ENCODE measurements at places on chromosomes 7 and 10.

GRCh38 chr10:88991899-88992320 is 1.3 kb downstream of the FAS start:
- no peak for DNase-seq

- DNase-seq, result no peak
These were observed 4.1 kb downstream of the PDLIM1 start for GRCh38 chr10:95286707-95287106.

DNA sequence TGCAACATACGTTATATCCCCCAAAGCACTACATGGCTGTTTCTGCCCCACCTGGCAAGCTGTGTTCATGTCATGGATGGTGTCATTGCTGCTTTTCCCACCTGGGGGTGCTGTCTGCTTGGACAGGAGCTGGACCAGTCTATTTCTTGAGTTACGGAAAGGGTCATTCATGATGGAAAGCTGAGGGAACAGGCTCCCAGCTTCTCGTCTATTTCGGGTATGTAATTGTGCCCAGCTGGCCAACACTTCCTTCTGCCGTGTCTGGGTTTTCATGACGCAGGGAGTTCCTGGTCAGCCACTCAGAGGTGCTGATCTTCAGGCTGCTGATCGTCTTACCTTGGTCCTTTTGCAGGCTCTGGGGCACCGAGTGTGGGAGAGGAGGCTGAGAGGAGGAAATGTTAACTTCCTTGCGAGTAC is 8.6 kb downstream of the BTBD16 start:
- DNase-seq, result peak; percentile 71

GRCh38 chr10:24455447-24455846 is 246.5 kb downstream of the KIAA1217 start:
- DNase-seq, result no peak

DNA sequence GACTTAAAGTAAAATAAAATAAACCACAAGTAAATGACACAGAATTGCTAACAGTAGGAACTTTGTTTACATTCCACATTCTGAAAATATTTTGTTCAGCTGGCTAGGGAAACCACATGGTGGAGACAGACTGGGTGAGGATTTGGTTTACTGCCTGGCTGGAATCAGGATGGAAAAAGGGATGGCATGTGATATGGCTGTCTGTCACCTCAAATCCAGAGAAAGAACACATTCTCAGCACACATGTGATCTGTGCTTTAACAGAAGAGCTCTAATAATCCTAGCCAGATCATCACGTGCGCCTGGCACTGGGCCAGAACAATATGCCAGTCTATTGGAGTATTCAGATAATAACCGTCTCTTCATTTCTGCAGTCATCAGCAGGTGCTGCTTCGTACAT is 90.9 kb upstream of the PIP4K2A start:
- DNase-seq, result no peak

DNA sequence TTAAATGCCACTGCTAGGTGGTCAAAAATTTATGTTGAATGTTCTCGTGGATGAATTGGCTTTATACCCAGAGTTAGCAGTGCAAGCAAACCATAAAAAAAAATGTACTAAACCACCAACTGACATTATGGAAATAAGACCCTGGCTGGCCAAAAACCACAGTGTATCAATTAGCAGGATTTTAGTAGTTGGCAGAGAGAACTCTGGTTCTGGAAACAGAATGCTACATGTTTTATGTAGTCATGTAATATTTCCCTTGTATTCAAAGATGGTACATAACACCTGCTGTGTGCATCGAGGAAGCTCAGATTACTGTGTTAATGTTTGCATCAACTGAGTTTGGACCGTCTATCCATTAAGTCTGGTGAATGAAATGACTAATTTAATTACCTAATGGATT is 618.5 kb downstream of the CCSER2 start:
- no peak for DNase-seq

DNA sequence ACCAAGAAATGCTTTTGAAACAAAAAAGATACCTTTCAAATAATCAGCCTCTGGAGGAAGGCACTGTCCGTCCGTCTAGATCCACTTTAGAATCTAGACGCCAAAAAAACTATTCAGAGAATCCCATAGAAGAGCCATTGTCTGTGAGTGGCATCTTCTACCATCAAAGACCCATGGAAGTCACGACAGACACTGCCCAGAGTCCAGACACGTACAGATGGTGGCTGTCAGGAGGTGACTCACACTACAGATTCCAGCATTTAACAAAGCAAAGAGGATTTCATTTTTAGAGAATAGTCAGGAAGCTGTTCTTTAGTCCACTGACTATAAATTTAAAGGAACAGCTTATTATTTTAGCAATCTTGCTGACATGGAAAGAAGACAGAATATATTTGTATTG is 11.7 kb downstream of the C1QL3 start:
- peak; percentile 28 for DNase-seq

DNA sequence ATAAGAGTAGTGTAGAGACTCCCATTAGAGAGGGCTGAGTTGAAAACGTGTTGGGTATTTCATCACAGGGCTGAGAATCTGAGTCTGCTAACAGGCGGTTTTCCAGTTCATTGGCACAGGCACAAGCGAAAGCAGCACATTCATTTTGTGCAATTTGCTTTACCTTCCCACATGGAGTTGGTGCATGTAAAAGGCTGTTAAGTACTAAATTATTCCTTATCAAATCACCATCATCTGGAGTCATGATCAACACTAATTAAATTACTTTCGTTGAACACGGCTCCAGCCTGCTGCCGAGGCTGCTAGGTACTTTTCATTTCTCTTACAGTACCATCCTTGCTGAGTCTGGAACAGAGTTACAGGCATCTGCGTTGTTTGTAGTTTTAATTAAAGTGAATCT is 43.8 kb downstream of the ETV1 start:
- DNase-seq, result no peak

GRCh38 chr7:4775848-4776623 is 613 bp downstream of the AP5Z1 start:
- DNase-seq, result peak; percentile 10

DNA sequence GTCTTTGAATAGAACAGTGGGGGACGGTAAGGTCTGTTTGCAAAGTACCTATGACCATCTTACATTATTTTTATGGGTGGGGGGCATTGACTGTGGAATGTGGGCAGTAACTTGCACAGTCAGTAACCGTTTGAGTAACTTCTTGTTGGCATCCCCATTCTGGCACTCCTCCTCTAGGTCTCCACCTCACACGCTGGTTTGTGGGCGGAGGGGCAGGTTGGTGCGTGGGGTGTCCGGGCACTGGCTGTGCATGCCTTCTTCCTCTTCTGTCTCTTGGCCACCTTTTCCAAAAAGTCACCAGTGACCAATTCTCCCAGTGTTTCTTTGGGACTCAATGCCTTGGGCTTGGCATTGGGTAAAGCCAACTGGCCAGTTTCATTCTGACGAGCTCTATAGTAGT is 43.6 kb downstream of the DNAJB6 start:
- DNase-seq, result no peak

GRCh38 chr7:152035817-152036216 is 10.3 kb downstream of the GALNT11 start:
- no peak for DNase-seq

GRCh38 chr7:157998884-157999552 is 588.6 kb downstream of the PTPRN2 start:
- DNase-seq, result no peak

DNA sequence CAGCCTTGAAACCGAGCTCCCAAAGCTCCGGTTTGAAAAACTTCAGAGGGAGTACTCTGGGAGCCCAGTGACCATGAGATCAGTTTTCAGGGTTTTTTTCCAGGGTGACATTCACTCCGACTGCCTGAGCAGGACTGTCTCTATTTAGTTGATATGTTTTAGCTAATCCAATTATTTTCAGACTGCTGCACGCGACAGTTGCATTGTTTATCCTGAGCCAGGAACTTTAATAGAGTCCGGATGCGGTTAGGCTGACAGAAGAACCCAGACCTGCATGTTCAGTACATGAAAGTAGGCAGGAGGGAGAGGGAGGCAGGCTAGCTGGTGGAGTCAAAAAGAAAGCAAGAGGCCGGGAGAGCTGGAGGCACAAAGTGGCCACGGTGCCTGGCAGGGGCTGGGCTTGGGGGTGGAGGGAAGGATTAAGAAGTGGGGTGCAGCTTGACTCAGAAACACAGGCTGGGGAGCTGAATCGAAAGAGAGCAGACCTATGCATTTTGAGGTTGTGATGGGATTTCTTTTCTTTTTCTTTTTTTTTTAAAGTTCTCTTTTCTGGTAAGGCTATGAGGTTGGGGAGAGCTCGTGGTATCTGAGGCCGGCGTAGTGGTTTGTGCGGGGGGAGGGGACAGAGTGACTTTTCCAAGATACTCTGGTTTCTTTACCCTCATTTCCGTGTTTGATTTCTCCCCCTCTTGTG is 5.7 kb downstream of the GATA3 start:
- peak; percentile 25 for DNase-seq

DNA sequence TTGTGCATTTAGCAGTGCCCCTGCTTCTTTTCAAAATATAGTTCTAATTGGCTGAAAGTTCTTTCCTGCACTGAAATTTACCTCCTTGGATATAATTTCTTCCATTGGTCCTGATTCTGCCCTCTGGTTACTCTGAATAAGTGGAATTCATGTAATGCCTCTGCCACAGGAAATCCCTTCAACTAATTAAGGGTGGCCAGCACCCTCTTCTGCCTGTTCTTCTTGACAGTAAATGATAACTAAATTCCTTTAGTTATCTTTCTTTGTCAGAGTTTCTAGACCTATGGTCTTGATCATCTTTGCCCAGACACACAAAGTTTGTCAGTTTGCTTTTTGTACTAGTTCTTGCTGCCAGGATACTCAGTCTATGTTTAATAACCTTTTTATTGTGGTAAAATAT is 40.2 kb downstream of the PRKCQ start:
- no peak for DNase-seq

GRCh38 chr10:133144771-133145170 is 15.2 kb upstream of the KNDC1 start:
- no peak for DNase-seq

DNA sequence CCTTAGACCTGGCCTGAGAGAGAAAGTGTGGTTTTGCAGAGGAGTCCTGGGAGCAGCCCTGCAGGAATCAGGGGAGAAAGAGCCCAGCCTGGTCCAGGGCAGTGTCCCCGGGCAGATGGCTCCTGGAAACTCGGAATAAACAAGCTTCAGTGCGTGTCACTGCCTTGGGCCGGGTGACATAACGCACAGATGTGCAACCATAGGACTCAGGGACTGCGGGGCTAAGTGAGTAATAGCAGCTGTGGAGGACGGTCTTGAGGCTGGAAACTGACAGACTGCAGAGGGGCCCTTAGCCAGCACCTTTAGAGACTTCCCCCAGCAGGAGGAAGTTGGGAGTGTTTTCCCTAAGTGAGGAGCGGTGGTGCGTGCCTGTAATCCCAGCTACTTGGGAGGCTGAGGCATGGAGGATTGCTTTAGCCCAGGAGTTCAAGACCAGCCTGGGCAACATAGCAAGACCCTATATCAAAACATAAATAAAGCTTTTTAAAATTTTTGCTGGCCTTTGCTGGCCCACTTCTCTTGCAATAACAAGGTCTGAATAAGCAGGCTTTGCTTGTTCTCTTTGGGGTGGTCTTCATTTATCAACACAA is 5.3 kb upstream of the CLIP2 start:
- no peak for DNase-seq

DNA sequence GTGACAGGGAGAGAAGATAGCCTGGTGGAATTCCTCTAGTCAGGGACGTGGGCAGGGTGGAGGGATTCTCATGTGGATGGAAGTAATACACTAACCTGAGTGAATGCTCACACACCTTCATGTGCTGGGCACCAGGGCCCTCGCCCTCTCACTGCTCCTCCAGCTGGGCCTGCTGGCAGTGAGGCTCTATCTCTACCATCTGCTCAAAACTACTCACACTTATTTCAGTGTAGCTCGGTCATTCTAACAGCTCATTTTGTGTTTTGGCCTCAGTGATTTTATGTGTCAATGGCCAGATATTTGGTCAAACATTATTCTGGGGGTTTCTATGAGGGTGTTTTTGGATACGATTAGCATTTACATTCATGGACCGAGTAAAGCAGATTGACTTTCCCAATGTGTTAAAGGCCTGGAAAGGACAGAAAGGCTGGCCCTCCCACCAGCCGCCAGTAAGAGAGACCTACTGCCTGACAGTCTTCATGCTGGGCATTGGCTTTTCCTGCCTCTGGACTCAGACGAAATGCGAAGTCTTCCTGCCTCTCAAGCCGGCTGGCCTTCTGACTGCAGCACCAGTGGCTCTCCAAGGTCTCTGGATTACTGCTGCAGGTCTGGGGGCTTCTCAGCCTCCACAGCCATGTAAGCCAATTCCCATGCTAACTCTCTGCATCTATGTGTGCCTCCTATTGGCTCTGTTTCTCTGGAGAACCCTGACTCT is 335.4 kb downstream of the CXCL12 start:
- DNase-seq, result no peak

DNA sequence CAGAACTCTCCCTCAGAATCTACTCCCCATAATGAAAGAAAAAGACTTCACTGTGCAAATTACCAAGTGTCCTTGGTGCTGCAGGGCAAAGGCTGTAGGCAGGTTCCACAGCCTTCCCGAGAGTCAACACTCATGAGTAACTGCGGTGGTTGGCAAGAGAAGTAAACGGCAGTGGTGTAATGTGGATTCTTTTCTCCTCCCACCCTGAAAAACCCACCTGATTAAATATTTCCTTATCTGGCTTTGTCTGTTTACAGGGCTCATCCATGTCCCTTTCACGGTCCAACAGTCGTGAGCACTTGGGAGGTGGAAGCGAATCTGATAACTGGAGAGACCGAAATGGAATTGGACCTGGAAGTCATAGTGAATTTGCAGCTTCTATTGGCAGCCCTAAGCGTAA is 300.9 kb downstream of the BICC1 start:
- DNase-seq, result no peak

- DNase-seq, result no peak
These were observed 354.6 kb downstream of the PHF14 start for GRCh38 chr7:11328309-11328708.

- peak; percentile 90 for DNase-seq
These were observed 2.3 kb upstream of the MIOS start for GRCh38 chr7:7564323-7564780.

GRCh38 chr7:9937944-9938631 is 1035.6 kb upstream of the PHF14 start:
- DNase-seq, result peak; percentile 8

GRCh38 chr7:108103558-108104298 is 26.4 kb downstream of the LAMB4 start:
- no peak for DNase-seq

GRCh38 chr7:54846273-54846672 is 87.3 kb upstream of the SEC61G start:
- DNase-seq, result no peak

DNA sequence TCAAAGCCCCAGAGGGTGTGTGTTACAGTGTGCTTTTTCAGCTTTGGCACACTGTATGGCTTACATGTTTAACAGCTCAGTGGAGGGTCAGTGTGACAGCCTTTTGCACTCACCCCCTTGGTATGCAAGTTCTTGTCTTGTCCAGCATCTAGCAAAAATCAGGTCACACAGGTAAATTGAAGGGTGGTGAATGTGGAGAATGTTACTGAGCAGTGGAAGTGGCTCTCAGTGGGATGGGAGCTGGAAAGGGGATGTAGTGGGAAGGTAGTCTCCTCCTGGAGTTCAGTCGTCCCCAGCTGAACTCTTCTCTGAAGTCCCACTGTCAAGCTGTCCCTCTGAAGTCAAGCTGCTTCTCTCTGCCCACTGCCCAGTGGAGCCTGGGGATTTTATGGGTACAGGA is 21.0 kb upstream of the C10orf90 start:
- DNase-seq, result no peak

GRCh38 chr7:112086496-112087254 is 119.5 kb downstream of the DOCK4 start:
- no peak for DNase-seq

Data from MCF 10A (cell line).